ENCODE measurements at places on chromosomes 16 and 17.

- DNase-seq: no peak
These were observed 2057.1 kb downstream of the TP53TG3F start for GRCh38 chr16:35516551-35516950.

DNA sequence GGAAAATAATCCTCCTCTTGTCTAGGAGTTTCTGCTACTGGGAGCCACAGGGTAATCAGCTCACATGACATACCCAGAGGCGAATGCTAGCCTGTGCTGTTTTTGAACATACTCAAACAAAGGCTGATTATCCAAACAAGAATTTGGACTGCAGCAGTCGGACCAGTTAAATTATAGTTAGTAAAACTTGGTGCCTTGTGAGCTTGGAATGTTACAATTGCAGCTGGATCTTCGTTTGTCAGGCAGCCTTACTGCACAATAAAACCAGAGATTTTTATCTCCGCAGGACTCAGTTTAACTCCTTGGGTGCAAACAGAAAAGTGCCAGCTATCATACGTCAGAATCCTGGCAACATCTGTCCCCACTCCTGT lies 163.8 kb upstream of the TBX2 start:
- peak; percentile 77 for DNase-seq

DNA sequence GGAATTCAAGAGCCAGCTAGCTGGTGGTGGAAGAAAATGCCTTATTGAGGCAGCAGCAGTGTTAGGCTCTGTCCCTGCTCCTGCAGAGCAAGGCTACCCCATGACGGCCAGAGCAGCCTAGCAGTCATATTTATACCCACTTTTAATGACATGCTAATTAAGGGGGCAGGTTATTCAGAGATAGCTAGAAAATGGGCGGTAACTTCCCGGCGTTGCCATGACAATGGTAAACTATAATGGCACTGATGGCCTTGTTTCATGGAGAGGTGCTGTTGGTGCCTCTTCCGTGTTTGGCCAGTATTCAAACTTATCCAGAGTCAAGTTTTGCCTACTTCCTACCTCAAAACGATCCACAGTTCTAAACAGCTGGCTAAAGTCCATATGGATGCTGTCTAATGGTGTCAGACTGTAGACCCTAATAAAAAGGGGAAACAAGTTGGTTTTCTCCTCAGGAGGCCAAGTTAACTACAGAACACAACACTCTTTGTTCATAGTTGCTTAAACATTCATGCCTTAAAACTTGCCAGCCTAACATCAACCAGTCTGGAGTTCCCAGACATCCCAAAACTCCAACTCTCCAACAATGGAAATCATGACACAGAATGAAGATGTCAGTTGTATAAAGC lies 3.7 kb upstream of the SCNN1B start:
- DNase-seq: no peak

DNA sequence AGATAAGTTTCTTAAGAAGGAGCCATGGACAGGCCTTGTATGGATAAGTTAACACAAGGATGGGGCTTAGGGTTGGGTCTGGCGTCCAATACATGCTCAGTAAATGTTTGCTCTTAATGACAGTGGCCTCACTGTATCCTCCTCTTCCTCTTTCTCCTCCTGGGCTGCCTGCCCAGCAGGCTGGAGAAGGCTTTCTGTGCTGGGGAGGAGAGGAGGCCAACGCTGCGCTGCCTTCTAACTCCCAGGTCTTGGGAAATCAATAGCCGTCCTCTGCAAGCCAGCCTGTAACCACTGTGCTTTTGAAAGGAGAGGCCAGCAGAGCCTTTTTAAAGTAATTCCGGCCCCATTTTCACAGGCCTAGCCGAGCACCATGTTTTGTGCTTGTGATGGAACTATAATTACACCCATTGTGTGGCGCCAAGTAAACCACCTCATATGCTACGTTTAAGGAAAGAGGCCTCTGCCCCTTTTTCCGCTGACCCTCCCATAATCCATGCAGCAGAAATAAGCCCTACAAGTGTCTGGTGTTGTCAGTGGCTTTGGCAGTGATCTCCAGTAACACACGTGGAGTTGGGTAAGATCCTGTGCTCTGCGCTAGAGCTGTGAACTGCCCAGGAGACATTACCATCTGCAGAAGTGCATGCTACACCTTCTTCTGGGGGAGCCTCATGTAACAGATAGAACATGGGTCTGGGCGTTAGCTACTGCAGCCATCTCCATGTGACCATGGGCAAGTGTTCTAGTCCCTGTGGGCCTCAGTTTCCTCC lies 368.2 kb downstream of the SNX29 start:
- DNase-seq: no peak

DNA sequence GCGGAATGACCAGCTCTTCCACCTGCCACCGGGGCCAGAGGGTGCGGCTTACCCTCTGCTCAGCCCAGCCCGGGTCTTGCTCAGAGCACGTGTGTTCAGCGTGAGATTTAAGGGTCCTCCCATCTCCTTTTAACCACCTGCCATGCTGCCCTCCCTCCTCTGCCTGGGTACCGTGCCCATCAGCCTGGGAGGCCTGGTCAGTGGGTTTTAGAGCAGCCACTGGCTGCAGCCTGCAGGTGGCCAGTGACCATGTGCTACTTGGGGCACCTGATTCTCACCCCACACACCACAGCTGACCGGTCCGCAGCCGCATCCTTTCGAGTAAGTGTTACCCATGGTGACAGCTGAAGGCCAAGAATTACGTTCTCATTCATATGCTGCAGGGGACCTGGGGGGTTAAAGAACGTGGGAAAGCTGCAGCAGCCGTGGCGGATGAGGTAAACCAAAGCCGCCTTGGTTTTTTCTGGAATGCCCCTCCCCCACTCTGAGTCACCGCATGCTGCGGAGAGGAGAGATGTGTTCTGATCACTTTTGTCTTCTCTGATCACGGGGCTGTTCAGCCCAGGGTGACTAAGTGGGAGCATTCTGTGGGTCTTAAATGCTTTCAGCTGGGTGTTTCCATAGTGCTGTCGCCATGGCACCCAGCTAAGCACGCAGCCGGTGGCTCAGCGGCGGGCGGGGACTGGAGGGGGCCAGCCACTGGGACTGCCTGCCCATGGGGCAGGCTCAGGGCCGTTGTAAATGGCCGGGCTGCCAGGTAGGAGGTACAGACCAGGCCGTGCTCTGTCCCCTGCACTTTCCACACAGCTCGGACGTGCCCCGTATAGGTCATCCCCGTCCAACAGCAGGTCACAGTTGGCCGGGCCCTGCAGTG lies 59.8 kb downstream of the BAIAP2 start:
- DNase-seq: peak; percentile 100

DNA sequence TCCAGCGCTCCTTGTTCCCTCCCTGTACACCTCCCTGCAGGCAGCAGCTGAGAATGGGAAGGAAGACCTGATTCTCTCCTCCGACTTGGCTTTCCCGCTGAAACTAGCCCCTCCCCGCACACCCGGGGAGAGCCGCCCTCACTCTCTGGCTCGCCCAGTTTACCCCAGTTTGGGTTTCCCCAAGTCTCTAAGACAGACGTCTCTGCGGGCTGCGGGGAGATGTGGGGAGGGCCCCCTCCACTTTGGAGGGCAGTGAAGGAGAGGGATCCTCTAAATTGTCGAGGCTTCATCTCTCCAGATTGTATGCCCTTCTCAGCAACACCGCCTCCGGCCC lies 797 bp downstream of the GRB7 start:
- no peak for DNase-seq

GRCh38 chr16:19338335-19338734 lies 52.8 kb downstream of the CLEC19A start:
- no peak for DNase-seq

DNA sequence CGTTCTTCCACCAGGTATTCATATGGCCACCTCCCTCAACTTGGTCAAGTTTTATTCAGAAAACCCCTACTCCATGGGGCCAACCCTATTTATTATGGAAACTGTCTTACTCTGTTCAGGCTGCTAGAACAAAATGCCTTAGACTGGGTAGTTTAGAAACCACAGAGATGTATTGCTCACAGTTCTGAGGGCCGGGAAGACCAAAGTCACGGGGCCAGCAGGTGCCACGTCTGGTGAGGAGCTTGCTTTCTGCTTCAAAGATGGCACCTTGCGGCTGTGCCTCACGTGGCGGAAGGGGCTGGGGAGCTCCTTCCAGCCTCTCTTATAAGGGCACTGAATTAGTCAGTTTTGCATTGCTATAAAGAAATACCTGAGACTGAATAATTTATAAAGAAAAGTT lies 74.3 kb downstream of the AXIN2 start:
- DNase-seq: no peak

DNA sequence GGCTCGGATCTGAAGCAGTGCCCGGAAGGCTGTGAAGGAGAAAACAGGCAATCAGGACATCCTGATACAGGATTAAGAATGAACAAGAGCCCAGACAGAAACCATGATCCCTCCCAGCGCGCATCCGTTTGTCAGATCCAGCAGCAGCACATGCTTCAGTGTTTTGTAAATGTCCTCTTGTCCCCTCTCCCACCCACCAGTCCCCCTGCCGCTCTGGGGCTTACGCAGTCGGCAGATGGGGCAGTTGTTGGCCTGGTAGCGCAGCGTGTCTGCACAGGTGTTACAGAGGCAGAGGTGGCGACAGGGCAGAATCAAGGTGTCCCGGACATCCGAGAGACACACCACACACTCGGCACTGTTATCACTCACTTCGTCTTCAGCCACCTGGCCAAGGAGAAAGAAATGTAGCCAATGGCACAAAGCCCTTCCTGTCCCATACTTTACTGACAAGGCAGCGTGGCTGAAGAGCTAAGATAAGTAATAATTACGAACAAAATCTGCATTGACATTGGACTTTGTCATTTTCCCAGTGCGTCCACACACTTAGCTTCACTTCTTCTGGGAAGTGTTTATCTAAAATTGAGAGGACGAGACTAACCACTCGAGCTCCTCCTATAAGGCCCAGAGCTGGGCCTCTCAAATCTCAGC lies 20.7 kb upstream of the FOXJ1 start:
- DNase-seq: no peak

- peak; percentile 65 for DNase-seq
These were observed 15.7 kb downstream of the CDRT4 start for GRCh38 chr17:15451680-15452079.

- DNase-seq: no peak
These were observed 26.6 kb upstream of the GINS2 start for GRCh38 chr16:85715169-85716021.

DNA sequence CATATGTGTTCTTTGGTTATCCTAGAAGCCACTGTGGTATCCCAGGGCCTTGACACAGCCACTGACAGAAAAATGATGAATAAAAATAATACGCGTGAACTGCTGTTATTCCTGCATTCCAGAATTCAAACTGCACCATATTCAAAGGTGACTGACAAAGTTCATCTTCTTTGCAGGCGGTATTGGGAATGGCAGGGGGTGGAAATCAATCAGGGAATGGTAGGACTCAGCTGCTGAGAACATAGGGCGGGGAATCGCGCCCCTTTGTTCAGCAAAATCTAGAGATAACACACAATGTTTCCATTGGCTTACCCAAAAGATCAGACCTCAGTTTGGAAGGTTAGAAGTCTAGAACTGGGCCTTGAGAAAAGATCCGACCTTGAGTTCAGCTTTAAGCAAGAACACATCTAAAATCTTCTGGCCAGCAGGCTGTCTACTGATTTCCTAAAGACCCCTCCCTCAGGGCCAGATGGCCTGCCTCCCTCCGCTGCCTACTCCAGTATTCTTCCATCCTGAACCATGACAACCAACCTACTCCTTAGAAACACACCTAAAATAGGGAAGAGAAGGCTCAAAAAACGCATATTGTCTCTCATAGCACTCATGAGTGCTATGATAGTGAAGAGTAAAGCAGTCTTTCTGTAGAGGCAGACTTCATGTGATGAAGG lies 34.1 kb downstream of the CDK5R1 start:
- no peak for DNase-seq

DNA sequence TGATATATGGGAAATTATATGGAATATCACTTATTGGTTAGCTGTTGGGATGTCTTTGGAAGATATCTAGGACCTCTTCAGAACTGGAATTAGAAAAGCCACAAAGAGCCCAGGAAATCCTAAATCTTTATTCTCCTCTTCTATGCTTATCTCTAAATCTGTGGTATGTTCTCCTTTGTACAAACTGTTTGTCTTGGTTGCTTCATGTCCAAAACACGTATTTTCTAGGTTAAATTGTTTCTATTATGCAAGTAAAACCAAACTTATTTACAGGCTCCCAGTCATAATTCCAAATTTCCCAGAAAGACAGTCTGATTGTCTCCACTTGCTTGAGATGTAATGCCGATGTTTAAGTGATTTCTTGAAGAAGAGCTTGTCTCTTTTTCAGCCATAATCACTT lies 650.9 kb downstream of the CDH11 start:
- DNase-seq: no peak

GRCh38 chr16:87434146-87434667 lies 42.1 kb downstream of the MAP1LC3B start:
- DNase-seq: no peak

- DNase-seq: no peak
These were observed 1.2 kb downstream of the ERN2 start for GRCh38 chr16:23711785-23712184.

- DNase-seq: peak; percentile 51
These were observed 5.6 kb downstream of the SF3B3 start for GRCh38 chr16:70529051-70529777.

GRCh38 chr17:55344514-55344997 lies 77.1 kb downstream of the MMD start:
- no peak for DNase-seq

DNA sequence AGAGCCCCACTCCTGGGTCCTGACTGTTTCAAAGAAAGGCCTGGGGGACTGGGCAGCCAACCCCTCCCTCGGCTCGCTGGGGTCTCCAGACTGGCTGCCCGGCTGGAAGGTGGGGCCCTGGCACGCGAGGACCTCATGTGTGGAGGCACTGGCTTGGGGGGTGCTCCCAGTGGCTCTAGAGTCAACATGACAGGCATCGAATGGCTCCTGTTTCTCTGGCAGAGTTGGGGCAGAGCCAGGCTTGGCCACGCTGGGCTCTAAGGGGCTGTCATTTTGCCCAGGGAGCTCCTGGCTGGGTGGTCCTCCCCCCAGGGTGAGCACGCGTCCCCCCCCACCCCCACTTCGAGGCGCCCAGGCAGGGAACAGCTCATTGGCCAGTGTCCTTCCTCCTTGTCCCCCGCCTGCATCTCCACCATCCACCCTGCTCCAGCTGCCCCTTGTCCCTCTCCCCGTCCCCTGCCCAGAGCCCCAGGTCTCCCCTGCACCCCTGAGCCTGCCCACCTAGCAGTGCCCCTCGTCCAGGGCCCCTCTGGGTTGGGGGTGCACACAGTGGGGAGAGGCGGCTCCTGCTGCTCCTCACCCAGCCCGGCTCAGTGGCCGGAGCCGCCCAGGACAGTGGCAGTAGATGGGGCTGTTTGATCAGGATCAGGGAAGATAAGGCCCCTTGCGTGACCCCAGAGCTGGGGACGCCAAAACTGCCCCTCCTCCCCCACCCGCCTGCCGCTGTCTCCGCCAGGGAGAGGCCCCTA lies 2.7 kb downstream of the GCGR start:
- DNase-seq: no peak

- DNase-seq: no peak
These were observed 42.7 kb downstream of the DHRS7B start for GRCh38 chr17:21169496-21169895.

GRCh38 chr17:56031636-56032035 lies 121.6 kb upstream of the ANKFN1 start:
- no peak for DNase-seq

DNA sequence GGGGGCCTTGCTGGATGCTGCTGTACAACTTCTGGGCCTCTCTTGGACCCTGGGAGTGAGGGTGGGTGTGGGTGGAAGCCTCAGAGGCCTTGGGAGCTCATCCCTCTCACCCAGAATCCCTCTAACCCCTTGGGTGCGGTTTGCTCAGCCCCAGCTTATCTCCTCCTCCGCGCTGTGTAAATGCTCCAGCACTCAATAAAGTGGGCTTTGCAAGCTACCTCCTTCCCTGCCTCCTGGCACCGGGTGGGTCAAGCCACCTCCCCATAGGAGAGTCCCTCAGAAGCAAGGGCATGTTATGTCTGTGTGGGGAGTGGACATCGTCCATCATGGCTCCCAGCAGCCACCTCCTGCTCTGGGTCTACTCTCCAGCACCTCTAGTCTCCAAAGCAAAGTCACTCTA lies 28.4 kb downstream of the CDIP1 start:
- no peak for DNase-seq

Data from brain microvascular endothelial cell (primary cell).